HEK293T (cell line): ENCODE measurements at places on chromosomes 3 and 15.

DNA sequence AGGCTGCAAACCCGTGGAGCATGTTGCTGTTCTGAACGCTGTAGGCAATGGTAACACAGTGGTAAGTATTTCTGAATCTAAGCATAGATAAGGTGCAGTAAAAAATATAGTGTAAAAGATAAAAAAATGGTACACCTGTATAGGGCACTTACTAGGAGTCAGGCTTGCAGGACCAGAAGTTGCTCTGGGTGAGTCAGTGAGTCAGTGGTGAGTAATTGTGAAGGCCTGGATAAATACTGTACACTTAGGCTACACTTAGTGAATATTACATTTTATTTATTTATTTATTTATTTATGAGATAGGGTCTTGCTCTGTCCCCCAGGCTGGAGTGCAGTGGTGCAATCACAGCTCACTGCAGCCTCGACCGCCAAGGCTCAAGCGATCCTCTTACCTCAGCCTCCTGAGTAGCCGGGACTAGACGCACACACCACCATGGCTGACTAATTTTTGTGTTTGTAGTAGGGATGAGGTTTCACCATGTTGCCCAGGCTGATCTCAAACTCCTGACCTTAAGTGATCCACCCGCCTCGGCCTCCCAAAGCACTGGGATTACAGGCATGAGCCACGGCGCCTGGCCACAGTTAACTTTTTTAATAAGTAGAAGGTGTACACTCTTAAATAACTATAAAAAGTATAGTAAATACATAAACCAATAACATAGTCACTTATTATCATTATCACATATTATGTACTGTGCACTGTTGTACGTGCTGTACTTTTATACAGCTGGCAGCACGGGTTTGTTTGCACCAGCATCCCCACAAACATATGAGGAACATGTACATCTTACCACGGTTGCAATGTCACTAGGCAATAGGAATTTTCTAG, 155.1 kb downstream of the IGF1R start:
- DNase-seq, result no peak

GRCh38 chr3:187929112-187929816, 184.0 kb upstream of the BCL6 start:
- DNase-seq, result no peak

- no peak for DNase-seq
Observed at GRCh38 chr15:39735120-39735717, 47.4 kb downstream of the FSIP1 start.

- DNase-seq, result no peak
Observed at GRCh38 chr3:72969766-72970165, 26.8 kb upstream of the PPP4R2 start.

DNA sequence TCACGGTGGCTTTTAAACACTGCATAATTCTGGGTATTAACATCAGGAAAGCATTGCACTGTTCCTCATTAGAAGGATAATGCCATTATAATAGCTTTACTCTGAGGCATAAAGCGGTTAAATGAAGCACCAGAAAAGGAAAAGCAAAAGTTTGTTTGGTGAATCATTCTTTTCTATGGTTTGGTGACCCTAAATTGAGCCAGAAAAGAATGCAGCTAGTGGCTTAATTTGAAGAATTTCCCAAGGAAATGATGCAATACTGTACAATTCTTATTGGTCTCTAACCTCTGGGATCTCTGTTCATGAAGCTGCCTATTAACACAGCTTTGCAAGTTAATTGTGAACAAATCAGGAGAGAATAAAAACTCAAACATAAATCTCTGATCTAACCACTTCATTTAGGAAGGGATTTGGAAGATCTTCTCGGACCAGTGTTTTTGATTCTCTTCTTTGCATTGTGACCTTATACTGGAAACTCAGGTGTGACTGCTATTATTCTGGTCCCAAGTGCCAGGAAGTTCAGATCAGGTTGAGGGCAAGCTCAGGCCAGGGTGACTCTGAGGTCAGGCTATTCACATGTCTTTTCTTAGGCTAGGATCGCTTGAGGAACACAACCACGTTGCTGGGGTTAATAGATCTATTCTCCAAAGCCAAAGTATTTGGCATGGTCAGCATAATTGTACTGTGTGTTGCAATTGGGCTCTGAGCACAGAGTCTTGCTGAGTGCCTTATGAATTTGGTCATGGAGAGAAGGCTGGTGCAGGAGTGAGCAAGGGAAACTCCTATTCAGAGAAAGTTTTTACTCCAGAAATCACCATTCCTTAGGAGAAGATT, 11.3 kb upstream of the DLG1 start:
- DNase-seq, result no peak

- DNase-seq, result no peak
Observed at GRCh38 chr3:117281371-117281770, 571.8 kb downstream of the TUSC7 start.

- no peak for DNase-seq
Observed at GRCh38 chr3:148748283-148748682, 50.6 kb downstream of the AGTR1 start.

DNA sequence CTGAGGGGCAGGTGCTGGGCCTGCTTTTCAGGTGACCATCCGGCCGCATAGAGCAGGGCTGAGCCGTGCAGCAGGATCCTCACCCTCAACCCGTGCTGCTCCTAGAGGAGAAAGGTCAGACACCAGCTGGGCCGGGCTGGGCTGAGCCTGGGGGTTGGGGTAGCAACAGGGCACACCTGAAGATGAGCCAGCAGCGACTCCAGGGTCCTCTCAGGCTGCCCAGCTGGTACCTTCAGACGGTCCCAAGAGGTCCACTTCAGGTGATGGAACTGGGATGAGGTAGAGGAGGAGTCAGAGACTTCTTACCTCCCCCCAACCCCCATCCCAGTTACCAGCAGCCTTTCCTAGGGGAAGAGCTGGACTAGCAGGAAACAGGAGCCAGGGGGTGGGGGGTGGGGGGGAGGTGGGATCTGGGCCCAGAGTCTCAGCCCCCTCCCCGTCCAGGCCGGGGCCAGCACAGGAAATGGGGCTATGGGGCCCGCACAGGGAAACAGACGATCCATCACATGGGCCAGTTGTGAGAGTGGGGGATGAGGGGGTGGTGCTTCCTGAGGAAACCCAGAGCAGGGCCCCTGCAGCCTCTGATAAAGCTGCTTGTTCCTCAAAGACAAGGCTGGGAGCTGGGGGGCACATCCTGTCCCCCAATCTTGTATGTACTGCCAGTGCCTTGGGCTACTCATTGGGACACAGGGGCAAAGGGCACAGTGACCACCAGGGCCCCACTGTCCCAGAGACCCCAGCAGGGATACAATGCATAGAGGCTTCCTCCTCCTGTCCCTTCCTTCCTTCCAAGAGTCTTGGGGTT, 3.0 kb downstream of the INKA1 start:
- no peak for DNase-seq

DNA sequence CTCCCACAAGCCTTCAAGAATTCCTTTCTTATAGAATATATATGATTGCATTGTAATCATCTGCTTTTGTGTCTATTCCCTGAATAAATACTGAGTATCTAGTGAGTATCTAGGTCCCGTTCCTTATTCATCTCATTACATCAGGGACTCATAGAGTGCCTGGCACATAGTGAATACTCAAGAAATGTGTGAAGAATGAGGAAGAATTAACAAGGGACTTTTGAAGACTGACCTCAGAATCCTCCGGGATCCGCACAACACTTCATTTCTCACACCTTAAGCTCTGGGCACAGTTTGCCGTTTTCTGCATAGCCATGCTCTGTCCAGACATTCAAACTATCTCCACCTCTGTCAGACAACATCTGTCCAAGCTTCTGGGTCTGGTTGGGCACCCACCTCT, 108.8 kb downstream of the STAC start:
- DNase-seq, result no peak

GRCh38 chr3:108030960-108031359, 59.9 kb downstream of the CD47 start:
- no peak for DNase-seq

DNA sequence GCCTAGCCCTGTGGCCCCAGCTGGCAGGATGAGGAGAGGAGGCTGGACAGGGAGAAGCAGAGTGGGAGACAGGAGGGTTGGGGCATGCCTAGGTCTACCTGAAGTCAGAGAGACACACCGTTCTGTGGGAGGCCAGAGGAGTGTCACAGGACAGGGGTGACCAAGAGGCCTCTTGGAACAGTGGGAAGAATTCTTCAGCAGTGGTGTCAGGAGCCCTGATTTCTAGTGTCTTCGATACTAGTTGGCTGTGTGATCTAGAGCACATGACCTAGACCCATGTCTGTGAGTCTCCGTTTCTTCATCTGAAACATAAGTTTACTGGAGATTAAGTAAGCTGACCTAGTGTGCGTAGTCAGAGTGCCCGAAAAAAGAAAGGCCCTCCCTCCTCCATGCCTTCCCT, 92.2 kb downstream of the EEFSEC start:
- DNase-seq, result no peak
